ENCODE measurements at places on chromosomes 2 and 18.

GRCh38 chr2:170505631-170506275, 209.4 kb upstream of the SP5 start:
- DNase-seq = no peak

- no peak for DNase-seq
These were observed 173.7 kb downstream of the ACKR3 start for GRCh38 chr2:236743039-236743920.

DNA sequence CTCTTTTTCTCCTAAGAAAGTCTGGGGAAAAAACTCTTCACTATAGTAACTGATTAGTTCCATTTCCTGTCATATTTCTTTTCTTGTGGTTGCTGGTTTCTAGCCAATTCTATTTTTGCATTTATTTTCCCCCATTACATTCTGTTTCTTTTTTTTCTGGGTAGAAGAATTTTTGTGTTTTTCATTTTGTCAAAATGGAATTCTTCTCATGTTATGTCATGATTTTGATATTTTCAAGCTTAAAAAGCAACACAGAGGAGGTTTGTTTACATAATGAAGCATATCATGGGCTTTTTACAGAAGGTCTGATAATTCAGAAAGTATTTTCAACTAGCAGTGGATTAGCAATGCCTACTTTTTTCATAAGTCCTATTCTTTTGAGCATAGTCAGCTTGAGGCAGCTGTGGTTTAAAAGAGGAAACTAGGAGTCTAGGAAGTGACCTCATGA, 102.0 kb downstream of the MAP2 start:
- DNase-seq = no peak

DNA sequence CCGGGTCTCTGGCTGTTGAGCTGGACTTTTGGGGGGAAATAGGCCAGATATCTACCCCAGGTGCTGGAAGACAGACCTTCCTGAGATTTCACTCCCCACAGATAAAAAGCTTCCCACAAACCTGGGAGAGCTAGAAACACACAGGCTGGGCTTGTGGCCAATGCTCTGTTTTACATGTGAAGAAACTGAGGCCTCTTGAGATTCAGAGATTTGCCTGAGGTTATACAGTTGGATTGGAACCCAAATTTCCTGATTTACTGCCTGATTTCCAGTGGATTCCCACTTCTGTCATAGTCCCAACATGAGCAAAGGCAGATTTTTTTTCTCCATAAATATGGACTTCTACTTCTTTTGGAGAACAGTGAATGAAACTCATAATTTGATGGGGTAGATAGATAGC, 360.2 kb downstream of the SETBP1 start:
- no peak for DNase-seq

DNA sequence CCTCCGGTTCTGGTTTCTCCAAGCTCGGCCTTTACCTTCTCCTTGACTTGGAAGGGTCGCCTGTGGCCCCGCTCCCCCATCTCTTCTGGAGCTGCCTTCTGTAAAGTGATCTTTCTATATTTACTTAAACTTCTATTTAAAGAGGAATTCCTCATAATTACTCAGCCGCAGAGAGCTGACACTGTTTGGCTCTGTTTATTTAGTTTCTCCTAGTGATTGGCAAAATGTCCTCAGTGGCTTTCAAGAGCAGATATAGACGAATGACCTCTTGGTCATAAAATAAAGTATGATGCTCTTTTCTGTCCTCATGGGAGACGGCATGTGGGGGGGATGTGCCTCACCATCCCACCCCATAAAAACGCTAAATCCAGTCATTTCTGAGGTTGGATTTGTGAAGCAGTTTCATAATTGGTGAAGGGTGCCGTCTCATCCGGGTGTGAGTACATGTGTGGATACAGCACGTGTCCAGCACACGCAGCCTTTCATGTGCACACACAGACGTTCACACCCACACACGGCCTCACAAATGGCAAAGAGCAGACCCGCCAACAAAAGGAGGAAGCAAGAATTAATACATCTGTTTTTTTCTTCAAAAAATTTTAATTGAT, 43.4 kb upstream of the SMAD7 start:
- DNase-seq = no peak

GRCh38 chr2:105399207-105399861, 483 bp upstream of the FHL2 start:
- DNase-seq = no peak

- no peak for DNase-seq
These were observed at the start of gene SIX2 for GRCh38 chr2:45009303-45009927. TSS of gene SIX2 (minus strand) at chr2:45009452. CDS start at chr2:45009110, 342 bp downstream.

DNA sequence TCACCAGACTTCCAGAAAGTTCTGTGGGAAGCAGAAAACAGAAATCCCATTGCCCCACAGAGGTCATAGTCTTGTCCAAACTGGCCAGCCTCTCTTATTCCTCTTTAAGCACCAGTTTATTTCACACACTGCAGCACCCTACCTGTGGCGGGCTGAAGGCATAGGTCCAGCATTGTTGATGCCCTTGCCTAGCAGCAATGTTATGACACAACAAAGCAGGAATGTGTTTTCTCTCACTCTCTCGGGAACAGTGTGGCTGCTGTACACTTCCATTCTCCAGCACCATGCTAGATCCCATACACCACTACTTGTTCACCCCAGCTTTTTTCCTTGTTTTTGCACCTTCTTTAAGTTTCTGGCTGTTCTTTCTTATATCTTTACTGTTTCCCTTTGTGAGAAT, 181.6 kb downstream of the DNAH6 start:
- no peak for DNase-seq

DNA sequence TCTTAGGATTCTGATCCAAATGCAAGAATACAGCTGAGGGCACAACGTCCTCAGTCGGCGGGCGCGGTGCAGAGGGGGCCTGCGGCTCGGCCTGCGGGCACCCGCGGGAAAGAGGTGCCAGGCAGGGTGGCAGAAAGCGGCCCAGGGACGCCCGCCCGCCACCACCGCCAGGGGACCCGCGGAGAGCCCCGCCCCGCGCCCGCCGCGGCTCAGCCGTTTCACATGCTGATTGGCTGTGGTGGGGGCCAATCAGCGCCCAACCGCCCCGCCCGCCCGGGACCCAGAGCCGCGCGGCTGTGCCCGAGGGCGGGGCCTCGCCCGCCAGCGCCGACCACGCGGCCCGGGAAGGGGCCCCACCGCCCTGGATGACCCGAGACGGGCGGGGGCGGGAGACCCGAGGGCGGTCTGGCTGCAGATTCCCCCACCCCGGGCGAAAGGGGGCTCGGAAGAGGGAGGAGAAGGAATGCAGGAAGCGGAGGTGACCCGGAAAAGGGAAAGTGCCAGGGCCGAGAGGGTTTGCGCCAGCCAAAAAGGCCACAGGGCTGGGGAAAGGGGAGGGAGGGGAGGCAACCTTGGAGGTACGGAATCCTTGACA, 8.0 kb downstream of the IRS1 start:
- DNase-seq = peak; percentile 86

DNA sequence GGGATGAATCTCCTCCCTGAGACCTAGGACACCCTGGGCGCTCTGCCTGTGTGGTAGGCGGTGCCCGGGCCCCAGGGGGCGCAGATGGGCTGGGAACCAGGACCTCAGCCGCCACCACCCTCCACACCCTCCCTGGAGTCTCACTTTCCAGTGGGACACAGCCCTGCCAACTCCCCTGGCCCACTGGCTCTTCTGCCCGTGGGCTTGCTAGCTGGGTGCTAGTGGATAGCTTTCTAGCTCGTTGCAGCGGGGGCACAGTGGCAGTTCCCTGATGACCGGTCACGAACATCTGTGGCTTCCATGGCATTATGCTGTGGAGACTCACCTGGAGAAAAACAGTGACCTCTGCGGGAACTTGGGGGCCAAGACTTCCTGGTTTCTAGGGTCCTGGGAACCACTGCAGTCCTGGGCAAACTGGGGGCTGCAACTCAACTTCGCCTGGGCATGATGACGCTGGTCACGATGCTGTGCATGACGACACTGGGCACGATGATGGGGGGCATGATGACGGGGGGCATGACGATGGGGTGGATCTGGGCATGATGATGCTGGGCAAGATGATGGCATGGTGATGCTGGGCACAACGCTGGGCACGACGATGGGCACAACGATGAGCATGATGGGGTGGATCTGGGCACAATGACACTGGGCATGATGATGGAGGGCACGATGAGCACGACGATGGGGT, 31.0 kb upstream of the ALLC start:
- no peak for DNase-seq

- DNase-seq = no peak
These were observed 117.7 kb downstream of the RBMS1 start for GRCh38 chr2:160375802-160376469.

DNA sequence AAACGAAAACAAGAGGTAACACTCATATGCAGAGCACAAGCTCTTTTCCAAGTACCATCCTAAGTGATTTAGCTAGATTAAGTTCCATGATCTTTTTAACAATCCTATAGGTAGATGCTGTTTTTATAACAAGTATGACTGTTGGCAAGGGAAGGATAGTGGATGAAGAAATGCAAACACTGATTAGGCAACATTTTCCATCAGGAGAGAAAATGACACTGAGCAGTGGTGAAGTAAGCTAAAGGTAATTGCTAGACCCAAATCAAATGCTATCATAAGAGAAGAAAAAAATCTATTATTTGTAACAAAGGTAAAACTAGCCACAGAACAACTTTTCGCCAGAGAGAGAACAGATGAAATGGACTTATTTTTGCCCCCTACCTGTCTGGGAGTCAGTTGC, 34.3 kb upstream of the BARD1 start:
- DNase-seq = no peak

GRCh38 chr2:112712903-112713584, 7.8 kb upstream of the NT5DC4 start:
- DNase-seq = no peak

DNA sequence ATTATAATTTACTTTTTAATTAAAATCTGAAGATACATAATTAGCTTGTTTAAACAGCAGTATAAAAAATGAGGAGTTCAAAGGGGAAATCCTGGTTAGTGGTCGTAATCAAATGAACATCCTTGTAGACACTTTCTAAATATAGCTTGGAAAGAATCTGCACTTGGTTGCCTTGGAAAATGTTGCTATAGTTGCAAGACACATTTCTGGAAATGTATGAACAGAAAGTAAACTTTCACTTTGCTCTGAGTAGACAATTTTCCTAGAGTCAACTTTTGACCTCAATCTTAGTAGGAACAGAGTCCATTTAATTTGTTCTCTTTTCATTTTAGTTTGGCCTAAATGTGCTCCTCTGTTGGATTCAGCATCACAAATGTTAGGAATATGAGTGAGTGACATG, 38.3 kb downstream of the GCA start:
- DNase-seq = no peak

GRCh38 chr2:224449212-224450147, 47.6 kb upstream of the FAM124B start:
- DNase-seq = peak; percentile 12

DNA sequence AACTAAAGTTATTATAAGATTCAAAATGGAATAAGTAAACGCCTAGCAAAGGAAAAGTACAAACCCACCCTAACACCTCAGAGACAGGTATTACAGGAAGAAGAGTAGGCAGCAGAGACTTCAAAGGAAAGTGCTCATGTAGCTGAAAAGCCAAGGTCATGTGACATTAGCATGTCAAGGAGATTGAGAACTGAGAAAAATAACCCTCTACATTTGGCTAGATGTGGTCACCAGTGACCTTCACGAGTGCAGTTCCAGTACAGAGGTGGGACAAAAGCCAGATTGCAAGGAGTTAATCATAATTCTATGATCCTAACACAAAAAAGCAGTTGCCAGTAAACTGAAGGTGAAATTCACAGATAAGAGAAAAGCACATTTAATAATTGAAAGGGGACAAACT, 252.7 kb downstream of the ZEB2 start:
- DNase-seq = no peak

- peak; percentile 25 for DNase-seq
These were observed 88.6 kb upstream of the BCL11A start for GRCh38 chr2:60641811-60642788.

DNA sequence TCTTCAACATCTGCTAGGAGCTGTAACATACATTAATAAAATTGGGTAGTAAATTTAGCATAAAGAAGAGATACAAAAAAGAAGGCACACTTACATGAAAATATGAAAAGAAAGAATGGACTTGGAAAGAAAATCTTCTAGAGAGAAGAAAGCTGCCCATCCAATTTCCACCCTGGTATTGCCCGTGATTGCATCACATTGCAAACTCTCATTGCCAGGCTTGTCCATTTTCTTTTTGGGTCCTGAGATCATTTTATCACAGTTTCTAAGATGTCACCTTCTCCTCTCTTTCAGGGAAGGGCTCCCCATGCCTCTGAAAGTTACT, 321.5 kb downstream of the RND3 start:
- DNase-seq = no peak

GRCh38 chr18:49677081-49677480, 115.2 kb downstream of the LIPG start:
- DNase-seq = no peak

DNA sequence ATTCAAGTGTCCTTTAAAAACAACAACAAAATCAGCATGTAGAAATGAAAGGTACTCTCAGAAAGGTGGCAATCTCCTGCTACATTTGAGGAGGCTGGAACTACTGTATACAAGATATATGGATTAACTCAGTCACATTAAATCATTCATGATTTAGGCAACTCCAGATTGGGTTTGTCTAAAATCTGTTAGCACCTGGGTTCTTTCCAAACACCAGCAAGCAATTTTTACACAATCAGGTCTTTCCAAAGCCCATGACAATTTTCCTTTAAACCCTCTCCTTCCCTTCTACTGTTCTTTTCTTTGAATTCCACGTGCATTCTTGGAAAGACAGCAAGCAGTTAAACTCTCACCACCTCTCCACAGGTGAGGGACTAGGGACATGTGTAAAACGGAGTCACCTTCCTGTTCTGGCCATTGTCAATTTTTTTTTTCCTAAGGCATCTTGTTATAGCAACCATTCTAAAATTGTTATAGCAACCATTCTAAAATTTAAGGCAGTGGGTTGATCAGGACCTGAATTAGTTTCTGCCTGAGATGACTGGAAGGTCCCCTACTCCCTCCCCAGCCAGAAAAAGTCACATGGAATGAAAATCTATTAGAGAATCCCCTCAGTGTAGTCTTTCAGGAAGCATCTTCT, 113.9 kb downstream of the ANKRD44 start:
- DNase-seq = peak; percentile 32

DNA sequence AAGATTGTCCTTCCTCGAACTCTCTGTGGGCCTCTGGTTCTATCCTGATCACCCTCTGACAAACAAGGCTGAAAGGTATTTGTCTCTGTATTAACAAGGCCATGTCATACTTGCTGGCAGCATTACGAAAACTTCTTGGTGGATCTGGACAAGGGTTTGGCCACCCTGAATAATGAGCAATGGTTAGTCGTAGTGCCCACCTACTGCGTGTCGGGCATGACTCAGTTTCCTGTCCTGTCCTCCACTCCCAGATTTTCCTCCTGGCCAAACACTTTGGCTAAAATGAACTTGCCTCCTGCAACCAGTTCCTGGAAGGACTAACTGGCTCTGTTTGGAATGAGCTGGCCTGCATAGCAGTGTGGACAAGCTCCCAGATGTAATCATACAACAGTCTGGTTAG, 198.5 kb upstream of the SMIM21 start:
- DNase-seq = no peak

- no peak for DNase-seq
These were observed 14.4 kb upstream of the BBS5 start for GRCh38 chr2:169464882-169465281.

GRCh38 chr18:11751341-11752115, 62.5 kb downstream of the GNAL start:
- no peak for DNase-seq

GRCh38 chr2:149860276-149860921, 272.8 kb upstream of the MMADHC start:
- no peak for DNase-seq

GRCh38 chr18:36031903-36032302, 35.5 kb downstream of the RPRD1A start:
- DNase-seq = no peak

GRCh38 chr2:189111063-189111715, 68.4 kb downstream of the COL5A2 start:
- DNase-seq = no peak

GRCh38 chr2:106642679-106643078, 155.5 kb downstream of the CD8B2 start:
- no peak for DNase-seq
